ENCODE measurements at places on chromosomes 11 and 22.
A peak's percentile ranks its signal among the peaks of the same experiment; 100 is the strongest.

GRCh38 chr11:7077101-7077500, 11.7 kb upstream of the RBMXL2 start:
- DNase-seq = peak; percentile 4

- DNase-seq = no peak
Measured at GRCh38 chr11:66317322-66317722, 478 bp upstream of the CD248 start.

DNA sequence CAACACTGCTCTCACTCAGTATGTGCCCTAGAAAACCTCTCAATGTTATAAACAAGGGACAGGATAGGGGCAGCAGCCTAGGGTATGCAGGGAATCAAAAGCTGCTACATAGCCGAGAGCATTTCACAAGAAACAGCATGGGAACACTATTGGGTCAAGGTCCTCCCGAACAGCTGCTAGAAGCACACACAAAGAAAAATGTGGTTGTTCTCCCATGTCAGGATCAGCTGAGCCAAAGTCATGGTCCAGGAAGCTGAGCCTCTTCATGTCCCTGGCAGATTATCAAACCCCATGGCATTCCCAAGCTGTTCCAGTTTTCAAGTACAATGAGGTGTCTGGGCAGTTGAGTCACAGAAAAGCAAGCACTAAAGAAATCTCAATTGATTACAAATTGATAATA, 21.0 kb upstream of the GDPD4 start:
- DNase-seq = no peak

DNA sequence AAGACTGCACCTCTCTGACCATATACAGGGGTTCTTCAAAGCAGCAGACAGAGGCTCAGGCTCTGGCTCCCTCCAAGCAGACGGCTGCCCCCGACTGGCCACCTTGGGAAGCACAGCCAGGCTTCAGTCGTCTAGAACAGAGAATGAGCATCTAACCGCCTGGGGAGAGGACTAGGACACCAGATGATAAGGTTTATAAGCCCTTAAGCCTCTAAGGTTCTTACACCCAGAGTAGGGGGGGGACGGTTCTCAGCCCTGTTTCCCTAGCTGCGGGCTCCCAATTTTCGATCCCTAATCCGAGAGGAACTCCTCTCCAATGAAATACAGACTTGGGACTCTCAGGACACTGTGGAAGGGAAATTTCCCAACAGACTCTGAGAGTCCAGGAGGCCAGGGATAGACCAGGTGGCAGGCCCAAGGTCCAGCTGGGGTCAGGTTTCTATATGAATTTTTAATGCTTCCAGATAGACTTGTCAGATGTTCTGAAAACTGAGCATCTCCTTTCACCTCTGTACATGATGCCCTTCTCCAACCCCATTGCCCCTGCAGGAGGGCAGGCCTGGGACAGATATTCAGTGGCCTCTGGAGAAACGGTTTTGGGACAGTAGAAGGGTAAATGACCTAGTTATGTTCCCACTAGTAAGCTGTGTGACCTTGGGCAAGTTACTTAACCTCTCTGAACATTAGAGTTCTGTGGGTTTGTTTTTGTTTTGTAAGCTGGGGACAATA, 20.2 kb downstream of the RTN4RL2 start:
- DNase-seq = no peak
